ENCODE measurements at places on chromosomes 5 and 9.

DNA sequence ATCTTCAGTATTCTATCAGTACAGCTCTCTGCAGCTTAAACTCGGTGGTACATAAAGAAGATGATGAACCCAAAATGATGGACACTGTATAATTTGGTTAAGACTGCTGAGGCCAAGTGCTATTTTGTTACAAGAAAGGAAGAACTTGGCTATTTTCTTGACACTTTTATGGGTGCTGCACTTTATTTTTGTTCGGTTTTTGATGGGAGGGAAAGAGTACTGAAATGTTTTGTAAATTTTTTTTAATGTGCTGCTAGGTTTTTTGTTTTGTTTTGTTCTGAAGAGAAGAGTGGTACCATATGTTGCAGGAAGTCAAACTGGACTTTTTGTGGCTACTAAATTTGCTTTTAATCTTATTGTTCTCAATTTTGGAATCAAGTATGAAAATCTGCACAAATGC is 26.7 kb downstream of the CDC37L1 start:
- DNase-seq = no peak

DNA sequence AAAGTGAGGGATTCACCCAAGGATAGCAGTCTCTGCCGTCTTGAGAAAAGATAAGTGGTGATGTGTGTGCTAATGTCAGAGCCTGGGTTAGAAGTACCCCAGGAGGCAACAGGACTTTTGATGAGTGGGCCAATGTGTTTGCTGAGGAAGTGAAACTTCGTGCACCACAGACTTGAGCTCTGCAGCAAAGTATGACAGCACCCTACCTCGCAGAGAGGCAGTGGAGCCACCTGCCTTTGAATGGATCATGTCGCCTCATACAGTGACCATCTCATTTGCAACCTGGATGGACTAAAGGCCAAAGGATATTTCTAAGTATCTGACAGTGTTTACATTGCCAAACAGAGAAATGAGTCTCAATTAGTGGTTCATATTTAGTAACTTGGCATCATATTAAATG is 593.9 kb upstream of the GRAMD2B start:
- DNase-seq = no peak

DNA sequence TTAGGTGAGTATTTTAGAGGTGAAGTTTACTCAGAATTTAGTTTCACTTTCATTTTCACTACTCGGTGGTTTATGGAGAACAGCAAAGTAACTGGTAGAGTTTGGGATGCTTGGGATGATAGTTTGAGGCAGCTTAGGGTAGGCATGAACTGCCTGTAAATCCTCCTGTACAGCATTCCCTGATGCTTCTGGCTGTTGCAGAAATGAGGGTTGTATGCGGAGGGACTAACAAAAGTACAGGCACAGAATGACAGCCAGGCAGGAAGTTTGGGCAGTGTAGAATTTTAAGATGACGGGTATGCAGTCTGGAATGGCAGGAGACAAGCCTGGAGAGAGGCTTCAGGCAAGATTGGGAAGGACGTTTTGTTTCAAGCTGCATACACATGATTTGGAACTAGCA is 48.0 kb upstream of the FAM120AOS start:
- no peak for DNase-seq

GRCh38 chr5:180291234-180291940 is 496 bp downstream of the MAPK9 start:
- DNase-seq = peak; percentile 28

DNA sequence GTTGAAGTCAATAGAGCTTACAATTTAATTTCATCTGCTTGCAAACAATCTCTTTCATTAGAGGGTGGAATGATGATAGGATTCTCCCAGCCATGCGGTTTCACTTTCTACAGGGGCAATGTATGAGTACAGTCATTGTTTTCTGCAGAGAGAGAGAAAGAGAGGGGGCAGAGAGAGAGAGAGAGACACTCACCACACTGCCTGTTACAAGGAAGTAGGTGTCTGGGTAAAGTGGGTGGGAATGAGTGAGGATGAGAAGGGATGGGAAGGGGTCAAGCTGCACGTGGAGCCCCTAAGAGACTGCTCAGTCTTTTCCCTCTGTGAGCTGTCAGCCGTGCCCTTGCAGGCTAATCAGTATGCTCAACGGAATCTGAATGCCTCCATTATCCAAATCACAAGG is 454.3 kb downstream of the KDM4C start:
- DNase-seq = no peak

DNA sequence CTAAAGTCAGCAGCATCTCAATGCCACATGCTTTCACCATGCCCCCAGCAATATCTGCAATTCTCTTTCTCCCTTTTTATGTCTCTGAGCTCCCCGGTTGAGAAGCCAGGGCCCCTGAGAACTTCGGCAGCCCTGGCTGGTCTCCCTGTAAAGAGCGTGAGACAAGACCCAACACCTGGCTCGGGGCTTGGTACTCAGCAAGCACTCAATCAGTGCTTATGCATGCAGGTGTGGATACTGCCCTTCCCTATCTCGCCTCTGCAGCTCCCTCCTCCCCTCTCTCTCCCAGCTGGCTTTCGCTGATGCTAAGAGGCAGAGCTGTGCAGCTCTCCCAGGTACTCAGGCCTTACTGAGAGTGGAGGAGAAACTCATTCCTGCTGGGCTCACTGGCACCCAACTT is 41.7 kb upstream of the AKNA start:
- no peak for DNase-seq

DNA sequence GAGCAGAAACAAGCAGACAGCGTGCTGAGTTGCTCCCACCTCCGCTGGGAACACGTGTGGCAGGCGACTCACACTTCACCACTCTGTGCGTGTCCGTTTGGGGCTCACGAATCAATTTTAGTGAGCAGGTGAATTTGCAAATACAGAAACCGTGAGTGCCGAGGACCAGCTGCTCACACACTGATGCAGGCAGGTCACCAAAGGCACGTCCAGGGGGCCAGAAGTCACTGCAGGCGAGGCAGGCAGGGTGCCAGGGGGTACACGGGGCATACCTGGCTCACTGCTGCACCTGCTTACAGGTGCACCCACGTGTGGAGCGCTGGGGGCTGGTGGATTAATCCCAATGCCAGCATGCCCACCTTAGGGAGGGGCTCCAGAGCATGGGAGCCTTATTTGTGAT is 68.8 kb downstream of the ZNF354C start:
- no peak for DNase-seq

DNA sequence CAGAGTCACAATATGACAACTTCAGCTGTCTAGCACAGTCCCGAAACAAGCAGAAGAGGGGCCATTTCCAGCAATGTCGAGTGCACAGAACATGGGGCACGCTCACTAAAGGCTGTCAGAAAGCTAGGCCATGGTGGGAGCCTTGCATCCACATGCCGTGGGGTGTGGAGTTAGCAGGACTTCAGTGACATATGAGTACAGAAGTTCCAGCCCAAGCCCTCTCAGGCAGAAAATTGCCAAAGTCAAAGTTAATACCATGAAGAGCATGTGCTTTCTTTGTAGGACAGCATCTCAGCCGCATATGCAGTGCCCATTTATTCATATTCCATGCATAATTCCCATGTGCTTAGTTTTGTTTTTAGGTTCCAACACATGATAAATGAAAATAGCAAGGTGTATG is 26.7 kb downstream of the ECM2 start:
- no peak for DNase-seq

DNA sequence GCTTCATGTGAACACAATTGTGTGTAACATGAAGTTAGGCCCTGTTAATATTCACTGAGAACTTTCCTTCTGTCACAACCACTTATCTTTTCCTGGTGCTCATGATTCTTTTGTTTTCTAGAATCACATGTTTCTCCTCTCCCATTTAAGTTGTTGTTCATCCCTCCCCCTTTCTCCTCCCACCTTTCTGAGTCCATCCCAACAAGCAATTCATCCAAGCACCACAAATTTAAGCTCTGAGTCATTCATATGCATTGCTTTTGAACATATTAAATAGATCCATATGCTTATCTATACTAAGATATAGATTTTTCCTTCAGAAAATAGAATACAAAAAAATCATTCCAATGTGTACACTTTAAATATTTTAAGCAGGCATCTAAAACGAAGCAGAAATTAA is 75.2 kb upstream of the NFIB start:
- no peak for DNase-seq

DNA sequence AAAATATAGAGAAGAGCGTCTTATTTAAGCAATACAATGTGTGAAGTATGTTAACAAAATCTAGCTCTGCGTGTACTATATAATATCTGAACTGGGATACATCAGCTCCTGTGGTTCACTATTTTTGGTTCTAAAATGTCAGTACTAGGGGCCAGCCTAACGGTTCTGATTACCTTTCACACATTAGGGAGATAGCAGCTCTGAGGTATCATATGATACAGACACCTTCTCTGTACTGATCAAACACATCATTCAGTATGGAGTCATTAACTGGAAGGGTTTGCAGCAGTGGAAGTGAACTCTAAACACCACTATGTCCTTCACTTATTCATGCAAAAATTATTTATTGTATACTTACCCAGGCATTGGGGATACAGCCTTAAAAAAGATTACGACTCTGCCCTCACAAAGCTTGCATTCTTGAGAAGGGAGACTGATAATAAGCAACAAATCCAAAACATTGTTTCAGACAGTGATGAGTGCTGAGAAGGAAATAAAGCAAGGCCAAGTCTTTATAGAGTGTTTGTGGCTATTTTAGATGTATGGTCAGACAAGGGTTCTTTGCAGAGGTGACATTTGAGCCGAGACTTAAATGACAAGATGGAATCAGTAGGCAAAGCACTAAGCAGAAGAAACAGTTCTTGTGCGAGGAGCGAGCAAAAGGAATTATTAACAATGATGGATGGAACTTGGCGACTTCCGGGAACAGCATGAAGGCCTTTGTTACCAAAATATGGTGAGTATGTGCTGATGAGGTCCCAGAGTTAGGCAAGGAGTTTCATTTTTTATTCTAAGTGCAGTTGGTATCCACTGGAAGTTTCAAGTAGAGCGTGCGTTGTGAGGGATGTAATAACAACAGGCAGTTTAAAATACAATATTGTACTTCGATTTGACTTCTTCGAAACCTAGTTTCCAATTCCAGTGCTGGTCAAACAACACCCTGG is 1.8 kb upstream of the LNPEP start:
- no peak for DNase-seq

- DNase-seq = no peak
These were observed 490.3 kb downstream of the ARHGEF28 start for GRCh38 chr5:74116266-74116665.

GRCh38 chr5:83249156-83249555 is 171.8 kb downstream of the XRCC4 start:
- DNase-seq = no peak

- DNase-seq = no peak
These were observed 137.9 kb downstream of the FAM114A2 start for GRCh38 chr5:153900703-153901395.

DNA sequence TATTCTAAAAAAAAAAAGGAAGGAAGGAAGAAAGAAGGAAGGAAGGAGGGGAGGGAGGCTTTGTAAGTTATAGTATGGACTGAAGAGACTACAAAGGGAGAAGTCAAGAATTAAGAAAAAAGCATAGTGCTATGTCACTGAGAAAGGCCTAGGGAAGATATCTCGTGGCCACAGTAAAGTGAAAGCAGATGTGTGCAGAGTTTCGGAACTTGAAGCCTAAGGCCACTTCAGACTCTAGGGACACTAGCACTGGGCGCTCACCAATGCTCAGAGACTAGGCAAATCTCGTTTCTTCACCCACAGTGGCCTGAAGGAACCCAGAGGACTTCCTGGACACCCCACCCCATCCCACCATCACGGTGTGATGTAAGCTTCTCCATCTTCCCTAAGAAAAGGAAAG is 181.4 kb upstream of the TRPM3 start:
- DNase-seq = no peak

GRCh38 chr5:40678026-40678425 is 1.7 kb upstream of the PTGER4 start:
- DNase-seq = no peak

DNA sequence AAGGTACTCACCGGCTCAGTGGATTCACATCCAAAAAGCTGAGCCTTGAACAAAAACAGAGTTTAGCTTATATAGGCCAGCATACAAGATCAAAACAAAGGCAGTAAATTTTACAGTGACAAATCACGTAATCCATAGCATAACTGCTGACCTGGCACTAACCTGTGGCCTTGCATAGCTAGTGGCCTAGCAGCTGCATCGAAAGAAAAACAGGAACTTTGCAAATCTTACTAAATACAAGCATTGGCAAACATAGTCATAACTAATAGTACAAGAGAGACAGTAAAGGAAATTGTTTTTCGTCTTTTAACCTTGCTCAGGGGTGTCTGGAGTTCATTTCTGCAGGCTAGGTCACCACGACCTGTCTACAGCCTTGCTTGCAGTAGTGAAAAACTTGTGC is 4.8 kb downstream of the HSDL2 start:
- no peak for DNase-seq

- DNase-seq = no peak
These were observed 19.2 kb downstream of the PSD2 start for GRCh38 chr5:139814704-139815280.

DNA sequence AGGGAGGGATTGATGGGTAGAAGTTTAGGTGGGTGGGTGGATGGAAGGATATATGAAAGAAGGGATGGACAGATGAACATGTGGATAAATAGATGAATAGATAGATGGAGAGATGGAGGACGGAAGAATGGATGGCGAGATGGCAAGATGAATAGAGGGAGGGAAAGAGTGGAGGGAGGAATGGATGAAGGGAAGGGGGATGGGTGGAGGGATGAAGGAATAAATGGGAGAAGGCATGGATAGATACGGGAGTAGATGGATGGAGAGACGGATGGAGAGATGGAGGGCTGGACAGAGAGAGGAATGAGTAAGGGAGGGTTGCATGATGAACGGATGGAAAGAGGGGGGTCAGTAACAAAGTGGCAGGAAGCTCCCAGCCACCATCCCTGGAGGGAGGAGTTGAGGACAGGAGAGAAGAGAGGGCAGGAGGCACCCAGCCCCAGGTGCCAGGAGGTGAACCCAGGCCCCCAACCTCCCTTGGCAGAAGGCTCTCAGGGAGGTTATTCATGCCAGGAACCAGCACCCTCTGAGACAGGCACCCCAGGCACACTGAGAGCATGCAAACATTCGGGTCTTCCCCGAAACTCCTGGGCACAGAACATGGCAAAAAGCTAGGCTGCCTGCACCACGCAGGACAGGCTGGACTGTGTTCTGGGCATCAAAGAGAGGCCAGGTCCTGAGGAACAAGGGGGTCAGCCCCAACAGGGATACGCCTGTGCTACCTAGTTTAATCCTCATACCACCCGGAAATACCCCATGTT is 9.1 kb downstream of the SARDH start:
- DNase-seq = no peak

GRCh38 chr9:126720661-126721563 is 83.9 kb upstream of the ZBTB43 start:
- no peak for DNase-seq

- no peak for DNase-seq
These were observed 6.1 kb upstream of the TMEFF1 start for GRCh38 chr9:100466829-100467221.

- no peak for DNase-seq
These were observed 354.1 kb upstream of the SLC30A5 start for GRCh38 chr5:68739752-68740151.

Measured in stimulated activated CD4-positive, alpha-beta T cell treated with anti-CD3 and anti-CD28 coated beads, Interleukin-1b, Interleukin-23, amount 100 ng/mL, for 4 hours (primary cell).